Kasumi-1 (cell line): ENCODE measurements at places on chromosomes 2 and 18.
A peak's percentile ranks its signal among the peaks of the same experiment; 100 is the strongest.

DNA sequence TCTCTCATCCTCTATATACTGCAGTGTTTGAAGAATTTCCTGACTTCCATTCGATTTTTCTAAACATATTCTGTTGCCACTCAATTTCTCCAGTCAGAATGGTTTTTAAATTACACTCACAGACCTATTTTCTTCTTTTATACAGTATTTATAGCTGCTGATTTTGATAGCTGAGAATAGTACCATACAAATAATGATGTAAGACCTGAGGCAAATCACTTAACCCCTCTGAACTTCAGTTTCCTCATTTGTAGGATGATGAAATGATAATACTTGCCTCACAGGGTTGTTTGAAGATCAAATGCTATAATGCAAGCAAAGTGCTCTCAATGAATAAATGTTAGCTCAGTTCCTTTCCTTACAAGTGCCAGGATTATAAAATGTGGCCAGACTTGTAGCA is 241.8 kb downstream of the CPS1 start:
- DNase-seq: no peak

GRCh38 chr2:233996000-233996399 is 54.5 kb upstream of the SPP2 start:
- no peak for DNase-seq

GRCh38 chr18:66167829-66168684 is 417.2 kb downstream of the CDH7 start:
- peak; percentile 71 for DNase-seq

- DNase-seq: no peak
These were observed 32.3 kb downstream of the CARF start for GRCh38 chr2:202944408-202944807.

DNA sequence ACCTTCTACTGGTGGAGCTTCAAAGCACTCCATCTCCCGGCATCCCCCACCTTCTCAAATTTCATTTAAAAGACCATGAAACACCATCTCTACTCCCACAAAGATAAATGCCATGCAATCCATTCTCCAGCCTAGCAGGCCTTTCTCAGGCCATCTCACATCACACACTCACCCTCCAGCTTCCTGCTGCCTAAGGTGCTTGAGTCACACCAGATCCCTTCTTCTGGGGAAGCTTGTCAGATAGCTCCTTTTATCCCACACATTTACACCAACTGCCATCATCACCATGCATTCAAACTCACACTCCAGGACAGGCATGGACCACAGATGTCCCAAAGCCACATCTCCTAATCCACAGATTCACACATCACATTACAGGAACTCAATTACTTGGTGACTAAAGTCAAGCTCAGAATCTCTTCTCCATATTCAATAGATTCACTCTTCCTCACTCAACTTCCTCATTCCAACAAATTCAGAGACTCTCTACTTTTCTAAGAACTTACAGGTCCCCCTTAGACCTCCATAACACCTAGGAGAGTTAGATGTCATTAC is 292.5 kb downstream of the TNS1 start:
- no peak for DNase-seq

DNA sequence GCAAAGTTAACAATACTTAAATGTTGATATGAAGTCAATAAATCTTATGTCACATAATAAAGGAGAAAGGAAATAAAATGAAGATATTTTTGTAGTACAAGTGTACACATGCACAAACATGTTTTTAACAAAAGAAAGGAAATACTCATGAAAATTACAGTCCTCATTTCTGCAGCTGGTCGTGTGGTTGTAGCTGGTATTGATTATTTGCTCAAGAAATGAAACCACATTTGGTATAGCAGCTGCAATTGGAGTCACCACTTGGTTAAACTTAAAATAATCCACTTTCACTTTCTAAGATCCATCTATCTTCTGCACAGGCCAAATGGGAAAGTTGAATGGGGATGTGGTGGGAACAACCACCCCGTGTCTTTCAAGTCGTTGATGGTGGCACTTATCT is 580.5 kb upstream of the NRXN1 start:
- DNase-seq: no peak

DNA sequence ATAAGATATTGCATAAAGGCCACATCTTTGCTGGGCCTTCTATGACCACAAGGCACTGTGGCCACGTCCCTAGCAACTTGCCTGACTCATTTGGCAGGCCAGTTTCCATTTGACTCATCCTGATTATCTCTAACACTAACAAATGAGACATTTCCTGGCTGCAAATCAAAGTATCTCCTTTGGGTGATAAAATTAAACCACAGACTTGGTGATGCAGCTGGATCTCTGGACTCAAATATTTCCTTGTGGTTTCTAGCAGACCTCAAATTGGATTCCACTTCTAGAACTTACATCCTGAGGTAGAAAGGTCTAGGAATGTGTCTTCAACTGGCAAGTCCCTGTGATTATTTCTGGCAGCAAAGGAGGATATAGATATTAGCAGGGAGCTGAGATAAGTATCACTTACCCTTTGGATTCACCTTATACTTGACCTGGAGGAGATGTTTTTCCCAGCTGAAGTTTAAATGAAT is 167.9 kb upstream of the NXPH2 start:
- DNase-seq: no peak

- no peak for DNase-seq
These were observed 147.9 kb upstream of the LTBP1 start for GRCh38 chr2:32798829-32799228.

DNA sequence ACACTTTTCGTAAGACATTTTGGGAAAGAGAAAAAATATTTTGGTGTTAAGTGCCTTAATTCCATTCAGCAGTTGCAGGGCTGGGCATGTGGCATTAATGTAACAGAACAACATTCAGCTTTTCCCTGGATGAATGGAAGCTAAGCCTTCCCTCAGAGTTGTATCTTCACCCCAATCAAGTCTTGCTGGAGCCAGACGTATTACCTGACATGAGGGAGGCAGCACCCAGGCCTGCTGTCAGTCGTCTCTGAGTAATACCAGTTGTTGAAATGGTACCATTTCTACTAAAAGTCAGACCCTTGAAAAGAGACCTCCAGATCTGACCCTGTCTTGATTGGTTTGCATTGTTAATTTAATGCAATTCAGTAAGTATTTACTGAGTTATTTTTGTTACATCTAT is 57.5 kb downstream of the MALT1 start:
- no peak for DNase-seq

DNA sequence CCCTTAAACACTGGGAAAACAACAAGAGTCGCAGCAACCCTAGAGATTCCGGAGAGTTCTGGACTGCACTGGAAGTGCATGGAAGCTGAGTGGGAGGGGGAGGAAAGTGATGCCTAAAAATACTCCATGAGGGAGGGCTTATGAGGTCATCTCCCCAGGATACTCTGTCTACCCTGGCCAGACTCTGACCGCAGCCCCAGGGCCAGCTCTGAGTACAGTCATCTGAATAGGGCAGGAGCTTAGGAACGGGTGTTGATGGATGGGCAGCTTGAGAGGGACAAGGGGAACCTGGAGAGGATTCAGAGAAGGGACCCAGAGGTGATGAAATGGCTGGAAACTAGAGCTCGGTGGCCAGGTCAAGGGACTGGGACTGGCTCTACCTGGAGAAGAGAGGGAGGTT is 79.3 kb upstream of the IGFBP5 start:
- no peak for DNase-seq

GRCh38 chr2:43950383-43951008 is 45.3 kb downstream of the LRPPRC start:
- peak; percentile 68 for DNase-seq

- DNase-seq: no peak
These were observed 34.7 kb upstream of the DTNB start for GRCh38 chr2:25707927-25708590.

DNA sequence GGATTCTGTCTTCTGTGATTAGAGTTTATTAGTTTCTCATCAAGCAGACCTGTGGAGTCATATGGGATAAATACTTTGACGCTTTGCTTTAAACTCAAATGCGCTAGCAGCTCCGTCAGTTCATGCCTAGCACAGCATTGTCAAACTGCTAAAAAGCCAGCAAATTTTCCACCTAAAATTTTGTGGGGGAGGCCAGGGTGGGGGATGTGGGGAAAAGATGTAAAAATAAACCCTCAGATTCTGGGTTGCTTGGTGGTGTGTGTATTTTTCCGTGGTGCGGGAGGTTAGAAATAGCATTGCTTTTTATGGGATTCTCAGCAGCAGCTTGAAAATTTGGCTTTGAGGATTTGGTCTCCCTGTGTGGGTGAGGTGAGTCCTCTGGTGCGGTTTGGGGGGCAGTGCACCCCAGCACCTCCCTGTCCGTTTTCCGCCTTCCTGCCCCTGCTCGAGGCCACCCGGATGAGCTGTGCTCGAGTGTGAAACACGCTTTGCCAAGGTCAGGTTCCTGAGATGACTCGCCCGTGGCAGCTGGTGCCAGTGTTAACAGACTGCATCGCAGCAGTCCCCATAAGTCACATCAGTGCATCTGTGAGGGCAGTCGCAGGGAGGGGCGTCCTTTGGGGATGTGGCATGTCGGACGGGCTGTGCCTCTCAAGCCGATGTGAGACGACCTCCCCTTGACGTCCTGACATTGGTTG is 65.9 kb downstream of the LDLRAD4 start:
- DNase-seq: no peak

DNA sequence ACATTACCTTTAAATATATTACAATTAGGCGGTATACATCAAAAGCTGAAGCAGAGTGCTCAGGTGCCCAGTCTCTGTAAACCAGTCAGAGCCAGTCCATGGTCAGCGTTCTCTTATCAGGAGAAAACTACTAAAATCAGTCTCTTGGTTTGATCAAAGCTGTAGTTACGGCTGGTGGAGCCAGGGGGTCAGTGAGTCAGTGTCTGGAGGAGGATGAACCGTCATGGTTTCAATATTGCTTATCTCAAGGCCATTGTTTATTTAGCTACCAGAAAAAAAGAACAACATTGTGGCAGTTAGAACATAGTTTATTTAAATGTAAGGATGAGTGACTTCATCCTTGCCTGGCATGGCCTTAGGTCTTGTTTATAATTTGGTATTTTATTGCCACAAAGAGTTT is 71.3 kb upstream of the NYAP2 start:
- DNase-seq: no peak

- DNase-seq: peak; percentile 86
These were observed 322.9 kb upstream of the KCNJ3 start for GRCh38 chr2:154375579-154375931.

DNA sequence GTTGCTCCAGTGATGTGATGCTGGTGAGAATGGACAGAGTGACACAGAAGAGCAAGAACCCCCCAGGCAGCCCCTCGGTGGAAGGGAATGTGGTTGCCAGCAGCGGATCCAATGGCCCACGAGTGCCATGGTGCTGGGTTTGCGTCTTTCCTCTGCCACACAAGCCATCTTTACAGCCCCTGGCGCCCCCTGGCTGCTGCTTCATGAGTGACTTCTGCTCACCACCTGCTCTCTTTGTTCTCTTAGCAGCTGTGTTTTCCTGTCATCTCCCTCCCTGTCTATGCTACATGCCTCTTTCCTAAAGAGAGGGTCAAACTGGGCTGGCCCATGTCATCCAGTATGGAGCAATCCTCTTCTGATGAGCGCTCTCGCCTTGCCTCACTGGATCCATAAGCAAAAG is 300.0 kb upstream of the SMIM21 start:
- peak; percentile 68 for DNase-seq

- DNase-seq: no peak
These were observed 55.3 kb upstream of the LGALSL start for GRCh38 chr2:64398516-64399129.

GRCh38 chr18:78751664-78752063 is 228.0 kb upstream of the SALL3 start:
- DNase-seq: no peak

DNA sequence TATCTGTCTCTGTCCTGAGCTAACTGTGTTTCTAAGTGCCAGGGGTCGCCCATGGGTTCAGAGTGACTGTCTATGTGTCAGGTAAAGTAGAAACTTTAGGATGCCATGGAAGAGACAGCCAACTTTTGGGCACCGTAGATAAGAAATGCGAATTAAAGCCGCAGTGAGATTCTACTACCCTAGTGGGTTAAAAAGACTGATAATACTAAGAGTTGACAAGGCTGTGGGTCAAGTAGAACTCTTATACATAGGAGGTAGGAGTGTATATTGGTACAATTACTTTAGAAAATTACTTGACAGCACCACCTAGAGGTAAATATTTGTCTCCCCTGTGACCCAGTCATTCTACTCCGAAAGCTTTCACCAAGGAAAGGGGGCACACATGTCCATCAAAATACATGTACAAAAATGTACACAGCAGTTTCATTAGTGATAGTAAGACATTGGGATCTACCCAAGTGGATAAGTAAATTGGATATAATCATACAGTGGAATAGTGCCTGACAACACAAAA is 371.3 kb downstream of the SLC4A3 start:
- no peak for DNase-seq

DNA sequence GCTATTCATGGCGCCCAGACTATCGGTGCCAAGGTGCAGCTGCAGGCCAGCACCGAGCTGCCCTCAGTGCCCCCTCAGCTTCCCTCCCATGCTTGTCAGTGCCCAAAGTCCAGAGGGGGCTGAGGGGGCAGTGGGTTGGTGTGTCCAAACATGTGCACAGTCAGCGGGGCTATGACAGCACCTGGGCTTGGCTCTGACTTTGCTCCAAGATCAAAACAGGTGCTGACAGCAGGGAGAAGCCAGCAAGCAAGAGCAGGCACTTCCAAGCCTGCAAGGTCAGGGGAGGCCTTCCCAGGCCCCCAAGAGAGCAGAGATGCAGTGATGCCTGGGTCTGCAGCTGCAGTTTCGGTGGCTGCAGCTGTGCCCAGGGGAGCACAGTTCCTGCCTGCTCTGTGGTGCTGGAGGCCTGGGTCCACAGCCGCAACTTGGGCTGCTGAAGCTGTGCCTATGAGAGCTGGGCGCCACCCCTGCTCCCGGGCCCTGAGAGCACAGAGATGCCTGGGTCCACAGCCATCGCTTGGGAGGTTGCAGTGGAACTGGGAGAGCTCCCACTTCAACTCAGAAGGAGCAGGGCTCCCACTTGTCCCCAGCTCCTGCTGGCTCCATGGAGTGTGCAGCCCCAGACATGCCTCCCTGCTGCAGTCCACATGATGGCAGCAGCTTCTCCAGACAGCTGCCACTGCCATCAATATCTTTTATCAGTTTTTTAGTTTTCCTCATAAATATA is 775.3 kb upstream of the POU3F3 start:
- DNase-seq: no peak

- no peak for DNase-seq
These were observed 18.7 kb upstream of the DHRS9 start for GRCh38 chr2:169050476-169051240.

DNA sequence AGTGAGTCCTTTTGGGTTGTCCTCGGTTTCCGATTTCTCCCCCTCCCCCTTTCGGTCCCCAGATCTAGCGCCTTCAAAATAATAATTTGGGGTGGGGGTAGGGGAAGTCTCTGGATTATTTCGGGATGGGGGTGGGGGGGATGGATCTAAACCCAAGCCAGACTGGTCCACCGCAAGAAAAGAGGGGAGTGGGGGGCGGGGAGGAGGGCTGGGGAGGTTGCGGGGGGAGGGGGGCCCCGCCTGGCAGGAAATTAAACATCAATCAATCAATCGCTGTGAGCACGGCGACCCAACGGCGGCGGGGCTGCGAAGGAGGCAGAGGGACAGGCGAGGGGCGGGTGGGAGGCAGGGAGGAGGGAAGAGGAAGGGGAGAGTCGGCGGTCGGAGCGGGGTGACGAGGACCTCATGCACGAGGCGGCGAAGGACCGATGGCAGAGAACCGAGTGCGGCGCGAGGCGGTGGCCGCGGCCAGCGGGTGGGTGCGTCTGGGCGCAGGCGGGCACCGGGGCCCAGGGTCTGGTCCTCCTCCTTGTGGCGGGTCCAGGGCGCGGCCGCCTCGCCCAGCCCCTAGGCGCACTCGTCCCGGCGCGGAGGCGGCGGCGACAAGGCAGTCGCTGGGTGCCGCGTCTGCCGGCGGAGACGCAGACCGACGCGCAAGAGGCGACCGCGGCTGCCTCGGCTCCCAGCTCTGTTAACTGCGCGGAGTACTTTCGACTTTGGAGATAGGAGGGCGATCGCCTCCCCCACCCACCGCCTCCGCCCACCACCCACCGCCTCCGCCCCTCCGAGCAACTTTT is 468 bp upstream of the SATB2 start:
- peak; percentile 48 for DNase-seq
